Naive thymus-derived CD4-positive, alpha-beta T cell (primary cell): ENCODE measurements at places on chromosomes 3 and 15. TPM values are rescaled to one million over a fixed set of nuclear protein-coding genes. Genes with fewer than 3 reads are reported as not detected.

DNA sequence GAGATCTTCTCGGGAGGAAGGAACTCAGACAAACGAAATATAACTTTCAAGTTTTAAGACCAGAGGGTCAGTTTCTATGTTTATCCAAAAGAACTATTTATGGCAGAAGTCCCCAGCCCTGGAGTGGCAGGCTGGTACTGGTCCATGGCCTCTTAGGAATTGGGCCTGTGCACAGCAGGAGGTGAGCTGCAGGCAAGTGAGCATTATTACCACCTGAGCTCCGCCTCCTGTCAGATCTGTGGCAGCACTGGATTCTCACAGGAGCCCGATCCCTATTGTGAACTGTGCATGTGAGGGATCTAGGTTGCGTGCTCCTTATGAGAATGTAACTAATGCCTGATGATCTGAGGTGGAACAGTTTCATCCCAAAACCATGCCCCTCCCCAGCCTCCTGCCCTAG is 14.3 kb upstream of the HPS3 start:
- no peak for DNase-seq

- no peak for DNase-seq
Measured at GRCh38 chr3:140234256-140234655, 299.3 kb downstream of the CLSTN2 start.

DNA sequence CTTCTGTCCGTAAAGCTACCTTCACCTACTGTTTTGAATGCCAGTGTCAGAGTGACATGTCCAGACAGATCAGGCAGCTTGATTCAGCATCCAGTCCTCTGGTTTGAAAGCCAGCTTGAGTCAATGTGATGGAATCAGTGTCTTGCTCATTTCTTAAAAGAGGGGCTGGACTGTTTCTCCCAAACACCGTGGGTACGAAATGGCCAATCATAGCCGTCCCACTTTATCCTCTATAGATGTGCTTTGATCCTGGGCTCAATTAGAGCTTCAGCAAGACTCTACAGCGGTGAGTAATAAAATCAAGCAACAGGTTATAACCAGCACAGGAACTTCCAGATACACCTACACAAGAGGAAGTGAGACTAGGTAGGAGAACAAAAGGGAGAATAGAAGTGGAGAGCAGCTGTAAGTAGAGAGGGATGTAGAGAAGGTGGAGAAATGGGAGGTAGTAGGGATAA is 17.0 kb upstream of the OR5K1 start:
- DNase-seq = no peak

Gene SCN11A
- 0.30 TPM for total RNA-seq

GRCh38 chr15:98480844-98481243 is 167.5 kb upstream of the IGF1R start:
- no peak for DNase-seq

Gene MED12L
- 0.68 TPM for total RNA-seq

Gene GPR160
- total RNA-seq = 5.9 and 6.1 TPM in 2 replicates

DNA sequence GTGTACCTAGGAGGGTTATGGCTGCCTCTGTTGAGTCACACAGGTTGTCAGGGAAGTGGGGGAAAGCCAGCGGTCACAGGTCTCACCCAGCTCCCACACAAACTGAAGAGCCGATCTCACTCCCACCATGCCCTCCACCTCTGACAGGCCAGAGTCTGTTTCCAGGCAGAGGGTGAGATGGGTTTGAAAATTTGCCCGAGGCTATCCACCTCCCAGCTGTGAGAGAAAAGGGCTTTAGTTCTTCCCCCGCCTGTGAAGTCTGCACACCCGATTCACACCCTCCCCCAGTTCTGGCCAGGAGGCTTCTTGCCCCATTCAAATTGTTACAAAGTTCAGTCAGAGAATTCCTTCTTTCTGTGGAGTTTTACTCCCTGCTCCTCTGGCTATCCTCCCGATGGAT is 446.9 kb downstream of the EDEM1 start:
- DNase-seq = no peak

GRCh38 chr15:52441841-52442240 is 86.8 kb downstream of the MYO5A start:
- DNase-seq = no peak

- DNase-seq = no peak
Measured at GRCh38 chr3:11269007-11269406, 3.2 kb upstream of the ATG7 start.

Gene SOX14
- total RNA-seq = not detected

- no peak for DNase-seq
Measured at GRCh38 chr3:14169871-14170270, 8.5 kb downstream of the XPC start.

GRCh38 chr15:87896936-87897335 is 359.6 kb downstream of the NTRK3 start:
- no peak for DNase-seq

- DNase-seq = no peak
Measured at GRCh38 chr3:24242012-24242698, 252.5 kb downstream of the THRB start.

DNA sequence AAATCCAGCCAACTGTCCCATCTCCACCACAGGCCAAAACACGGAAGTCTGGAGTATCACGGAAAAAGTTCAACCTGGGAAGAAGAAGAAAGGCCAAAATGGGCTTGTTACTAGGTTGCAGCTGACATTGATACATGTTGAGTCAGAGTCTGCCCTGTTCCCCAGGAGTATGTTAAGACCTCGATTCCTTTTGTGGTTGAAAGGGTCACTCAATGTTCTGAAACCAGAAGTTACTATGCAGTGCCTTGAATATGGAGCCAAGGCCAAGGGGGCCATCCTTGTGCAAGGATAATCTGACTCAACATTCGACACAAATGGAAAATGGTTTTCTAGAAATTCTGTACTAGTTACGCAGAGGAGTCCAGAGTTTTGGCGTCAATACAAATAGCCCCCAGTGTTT is 104.2 kb downstream of the DGKG start:
- no peak for DNase-seq

DNA sequence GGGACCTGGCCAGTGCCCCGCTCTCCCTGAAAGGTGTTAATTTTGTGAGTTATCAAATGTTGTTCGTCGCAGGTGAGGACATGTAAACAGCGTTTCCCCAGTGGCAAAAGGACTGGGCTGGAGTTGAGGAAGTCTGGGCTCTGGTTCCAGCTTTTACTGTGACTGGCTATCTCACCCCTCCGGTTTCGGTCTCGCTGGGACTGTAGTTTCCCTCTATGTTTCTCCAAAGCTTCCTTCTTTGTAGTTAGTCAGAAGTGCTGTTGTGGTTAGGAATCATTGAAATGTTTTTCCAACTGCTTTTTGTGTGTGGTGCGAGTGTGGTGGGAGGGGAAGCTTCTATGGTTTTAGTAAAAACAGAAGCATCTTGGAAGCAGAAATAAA is 990 bp upstream of the CLDN1 start:
- no peak for DNase-seq
